ENCODE measurements at places on chromosomes 11 and 22. TPM values are rescaled to one million over a fixed set of nuclear protein-coding genes. Genes with fewer than 3 reads are reported as not detected.

DNA sequence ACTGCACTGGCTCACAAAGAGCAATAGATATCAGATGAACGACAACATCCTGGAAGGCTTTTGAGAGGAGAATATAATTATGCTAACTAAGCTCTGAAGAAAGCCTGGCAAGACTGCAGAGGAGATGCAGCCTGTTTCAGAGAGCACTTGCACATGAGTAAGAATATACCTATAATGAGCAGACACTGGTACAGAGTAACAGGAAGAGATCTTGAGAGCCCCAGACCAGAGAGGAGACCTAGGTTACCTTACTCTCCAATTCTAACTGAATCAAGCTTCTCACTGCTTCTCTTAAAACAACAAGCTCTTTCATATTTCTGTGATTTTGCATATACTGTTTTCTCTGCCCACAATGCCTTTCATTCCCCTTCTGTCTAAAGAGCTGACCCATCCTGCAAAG, 66.5 kb downstream of the FAM168A start:
- DNase-seq, result no peak
- H3K27ac ChIP-seq, result no peak overlapping the region
- H3K36me3 ChIP-seq, result no peaks in the 10 kb centered on the region
- H3K27me3 ChIP-seq, result no peaks in the 10 kb centered on the region
- H3K4me1 ChIP-seq, result no peaks in the 10 kb centered on the region

GRCh38 chr11:102110761-102111010, 439 bp downstream of the YAP1 start:
- DNase-seq, result no peak
- no peak overlapping the region for H3K4me3 ChIP-seq
- H3K4me1 ChIP-seq, result peaks cover 8% of the 10 kb centered on the region
- no peaks in the 10 kb centered on the region for H3K27me3 ChIP-seq
- H3K36me3 ChIP-seq, result no peaks in the 10 kb centered on the region
- no peak overlapping the region for H3K27ac ChIP-seq

- H3K27ac ChIP-seq, result no peak overlapping the region
- H3K36me3 ChIP-seq, result no peaks in the 10 kb centered on the region
- no peak for DNase-seq
- H3K4me1 ChIP-seq, result peaks cover 7% of the 10 kb centered on the region
Measured at GRCh38 chr11:66419825-66420224, 1.0 kb upstream of the NPAS4 start.

GRCh38 chr11:64854534-64855502, 10.4 kb upstream of the CDC42BPG start:
- no peak overlapping the region for H3K27ac ChIP-seq
- H3K36me3 ChIP-seq, result no peaks in the 10 kb centered on the region
- H3K4me1 ChIP-seq, result peaks cover 53% of the 10 kb centered on the region
- H3K4me3 ChIP-seq, result no peak overlapping the region

GRCh38 chr11:69947793-69948255, 128.6 kb upstream of the FGF3 start:
- H3K27me3 ChIP-seq, result no peaks in the 10 kb centered on the region
- H3K36me3 ChIP-seq, result no peaks in the 10 kb centered on the region
- no peak overlapping the region for H3K4me3 ChIP-seq
- no peaks in the 10 kb centered on the region for H3K4me1 ChIP-seq

- peaks cover 17% of the 10 kb centered on the region for H3K36me3 ChIP-seq
- H3K4me3 ChIP-seq, result no peak overlapping the region
- no peaks in the 10 kb centered on the region for H3K27me3 ChIP-seq
- H3K4me1 ChIP-seq, result no peaks in the 10 kb centered on the region
Measured at GRCh38 chr11:680476-680875, 14.5 kb downstream of the DEAF1 start.

GRCh38 chr22:48315439-48316256, 1512.0 kb downstream of the BRD1 start:
- no peak overlapping the region for H3K27ac ChIP-seq
- H3K4me3 ChIP-seq, result no peak overlapping the region
- DNase-seq, result no peak
- peaks cover 4% of the 10 kb centered on the region for H3K4me1 ChIP-seq

DNA sequence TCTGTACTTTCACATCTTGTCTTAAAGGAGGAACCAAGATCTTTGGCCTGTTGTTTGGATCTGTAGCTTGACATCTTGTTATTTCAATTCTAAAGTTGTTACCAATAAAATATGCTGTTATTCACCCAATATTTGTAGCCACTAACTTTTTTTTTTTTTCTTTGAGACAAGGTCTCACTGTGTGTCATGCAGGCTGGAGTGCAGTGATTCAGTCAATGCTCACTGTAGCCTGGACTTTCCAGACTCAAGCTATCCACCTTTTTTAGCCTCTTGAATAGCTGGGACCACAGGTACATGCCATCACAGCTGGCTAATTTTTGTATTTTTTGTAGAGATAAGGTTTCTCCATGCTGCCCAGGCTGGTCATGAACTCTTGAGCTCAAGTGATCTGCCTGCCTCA, 769.4 kb downstream of the DLG2 start:
- no peaks in the 10 kb centered on the region for H3K36me3 ChIP-seq
- no peaks in the 10 kb centered on the region for H3K27me3 ChIP-seq
- H3K27ac ChIP-seq, result no peak overlapping the region
- H3K4me1 ChIP-seq, result no peaks in the 10 kb centered on the region
- H3K4me3 ChIP-seq, result no peak overlapping the region

DNA sequence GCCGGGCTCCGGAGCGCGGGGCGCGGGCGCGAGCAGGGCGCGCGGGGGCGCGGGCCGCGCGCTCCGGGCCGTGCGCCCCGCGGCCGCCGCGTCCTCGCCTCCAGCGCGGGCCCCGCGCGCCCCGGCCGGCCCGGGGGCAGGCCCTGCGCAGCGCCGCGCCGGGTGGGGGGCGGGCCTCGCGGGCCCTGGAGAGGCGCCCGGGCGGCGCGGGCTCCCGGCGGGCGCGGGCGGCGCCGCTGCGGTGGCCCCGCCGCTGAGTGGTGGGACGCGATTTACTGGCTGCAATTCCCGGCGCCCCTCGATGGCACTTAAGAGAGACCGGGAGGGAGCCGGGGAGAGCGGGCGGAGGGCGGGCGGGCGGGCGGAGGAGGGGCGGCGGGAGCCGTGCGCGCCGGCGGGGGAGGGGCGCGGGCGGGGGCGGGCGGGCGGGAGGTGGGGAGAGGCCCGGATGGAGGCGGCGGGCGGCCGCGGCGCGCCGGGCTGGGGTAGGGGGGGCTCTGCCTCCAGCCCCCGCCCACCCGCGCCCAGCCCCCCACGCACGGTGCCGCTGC, 73.2 kb upstream of the TCF20 start:
- H3K4me1 ChIP-seq, result no peaks in the 10 kb centered on the region
- no peaks in the 10 kb centered on the region for H3K27me3 ChIP-seq
- no peak overlapping the region for H3K4me3 ChIP-seq
- no peaks in the 10 kb centered on the region for H3K36me3 ChIP-seq

DNA sequence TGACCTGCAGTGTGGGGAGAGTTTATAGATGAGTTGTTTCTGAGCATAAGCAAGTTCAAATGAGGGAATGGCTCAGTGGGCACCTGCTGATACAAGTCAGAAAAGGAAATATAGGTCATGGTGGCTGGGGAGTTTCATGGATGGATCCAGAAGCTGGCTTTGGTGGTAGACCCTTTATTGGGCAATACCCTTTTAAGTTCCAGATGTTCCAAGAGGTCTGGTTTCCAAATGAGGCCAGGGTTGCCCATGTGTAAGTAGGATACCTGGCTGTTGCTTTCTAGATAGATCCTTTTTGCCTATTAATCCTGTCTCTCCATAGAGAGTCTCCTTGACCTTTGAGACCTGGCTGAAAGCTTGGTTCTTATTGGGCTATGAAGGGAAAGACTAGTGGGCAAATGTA, 2.2 kb downstream of the STIM1 start:
- H3K4me1 ChIP-seq, result peaks cover 55% of the 10 kb centered on the region
- no peak for DNase-seq
- no peak overlapping the region for H3K27ac ChIP-seq
- no peak overlapping the region for H3K4me3 ChIP-seq
- no peaks in the 10 kb centered on the region for H3K36me3 ChIP-seq

DNA sequence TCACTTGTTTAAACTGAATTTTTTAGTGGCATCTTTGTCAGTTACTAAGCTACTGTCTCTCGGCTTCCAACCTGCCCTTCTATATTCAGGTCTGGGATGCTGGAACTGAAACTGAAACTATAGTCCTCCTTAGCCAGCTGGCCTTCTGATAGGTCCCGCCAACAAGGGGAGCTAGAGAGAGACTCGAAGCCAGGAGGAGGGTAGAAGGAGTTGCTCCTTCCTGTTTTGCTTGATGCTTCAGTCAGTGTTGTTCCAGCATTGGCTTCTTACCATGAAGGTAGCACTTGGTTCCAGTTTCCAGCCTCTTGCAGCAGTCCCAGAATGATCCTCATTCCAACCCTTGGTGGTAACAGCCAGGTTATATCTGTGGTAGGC, 32.9 kb upstream of the HORMAD2 start:
- no peak overlapping the region for H3K4me3 ChIP-seq
- no peaks in the 10 kb centered on the region for H3K4me1 ChIP-seq
- H3K27me3 ChIP-seq, result no peaks in the 10 kb centered on the region
- no peaks in the 10 kb centered on the region for H3K36me3 ChIP-seq
- peak; percentile 51 for DNase-seq

DNA sequence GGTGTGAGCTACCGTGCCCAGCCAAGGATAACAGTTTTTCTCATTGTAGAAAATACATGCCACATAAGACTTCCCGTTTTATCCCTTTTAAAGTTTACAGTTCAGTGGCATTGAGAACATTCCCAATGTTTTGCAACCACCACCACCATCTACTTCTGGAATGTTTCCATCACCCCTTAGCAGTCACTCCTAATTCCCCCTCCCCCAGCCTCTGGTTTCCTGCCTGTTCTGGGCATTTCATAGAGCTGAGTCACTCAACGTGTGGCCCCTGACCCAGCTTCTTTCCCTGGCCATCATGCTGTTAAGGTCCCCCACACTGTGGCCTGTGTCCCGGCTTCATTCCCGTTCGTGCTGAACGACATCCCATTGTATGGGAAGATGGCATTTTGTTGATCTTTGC, 30.7 kb downstream of the FGF4 start:
- H3K4me1 ChIP-seq, result no peaks in the 10 kb centered on the region
- no peaks in the 10 kb centered on the region for H3K27me3 ChIP-seq
- no peak for DNase-seq
- H3K4me3 ChIP-seq, result no peak overlapping the region

GRCh38 chr22:33780531-33781136, 139.6 kb downstream of the LARGE1 start:
- H3K27ac ChIP-seq, result no peak overlapping the region
- H3K4me1 ChIP-seq, result no peaks in the 10 kb centered on the region
- H3K4me3 ChIP-seq, result no peak overlapping the region
- DNase-seq, result no peak
- H3K36me3 ChIP-seq, result no peaks in the 10 kb centered on the region

DNA sequence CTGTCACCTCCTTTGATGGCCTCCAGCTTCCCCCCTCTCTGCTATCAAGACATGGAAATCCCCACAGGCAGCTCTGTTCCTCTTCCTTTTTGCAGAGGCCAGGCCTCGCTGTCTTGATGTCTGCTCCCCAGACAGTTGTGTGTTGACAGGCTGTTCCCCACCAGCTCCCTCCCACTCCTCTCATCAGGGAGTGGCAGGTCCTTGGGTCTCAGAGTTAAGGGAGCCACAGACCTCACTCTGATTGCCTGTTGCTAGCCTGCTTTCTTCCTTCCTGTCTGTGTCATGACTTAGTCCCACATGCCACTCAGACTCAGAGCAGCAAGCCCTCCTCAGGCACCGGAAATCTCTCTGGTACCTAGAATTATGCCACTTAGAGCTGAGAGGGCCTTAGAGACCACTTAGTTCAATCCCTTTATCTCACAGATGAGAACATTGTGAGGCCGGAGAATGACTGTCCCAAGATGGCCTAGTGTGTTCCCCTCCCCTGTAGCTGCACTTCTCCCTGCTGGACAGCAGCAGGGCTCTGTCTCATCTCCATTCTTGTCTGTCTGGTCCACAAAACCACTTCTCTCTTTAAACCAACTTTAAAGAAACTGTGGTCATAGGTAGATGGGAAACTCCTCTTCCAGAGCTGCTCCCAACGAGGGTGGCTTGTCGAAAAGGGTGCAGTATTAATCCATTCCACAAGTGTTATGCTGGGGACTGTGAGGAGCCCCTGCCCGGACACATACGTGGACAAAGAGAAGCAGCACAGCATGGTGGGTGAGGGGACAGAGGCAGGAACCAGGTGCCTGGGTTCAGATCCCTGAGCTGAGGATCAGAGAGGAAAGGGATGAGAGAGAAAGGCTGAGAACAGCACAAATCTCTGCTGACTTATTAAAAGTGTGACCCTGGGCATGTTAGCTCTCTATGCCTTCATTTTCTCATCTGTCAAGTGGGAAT, 4.2 kb downstream of the AMPD3 start:
- peak overlapping the region; percentile 67 for H3K27ac ChIP-seq
- peak; percentile 77 for DNase-seq

DNA sequence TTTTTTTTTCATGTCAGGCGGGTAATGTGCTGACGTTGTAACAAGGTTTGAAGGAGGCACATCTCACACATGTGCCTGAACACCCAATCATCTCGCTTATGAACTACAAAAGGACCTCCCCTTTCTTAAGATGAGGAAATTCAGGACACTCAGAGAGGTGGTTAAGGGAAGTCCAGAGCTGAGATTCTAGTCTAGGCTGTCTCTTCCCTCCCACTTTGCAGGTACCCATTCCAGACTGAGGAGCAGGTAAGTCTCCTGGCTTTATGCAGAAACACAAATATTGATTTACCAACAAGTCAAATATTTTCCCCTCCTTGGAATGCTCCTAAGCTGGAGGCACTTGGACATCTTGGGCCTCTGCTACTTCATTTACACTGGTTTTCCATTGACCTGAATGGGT, 122.9 kb upstream of the CADM1 start:
- H3K36me3 ChIP-seq, result no peaks in the 10 kb centered on the region
- no peak for DNase-seq
- H3K4me1 ChIP-seq, result no peaks in the 10 kb centered on the region

- no peak for DNase-seq
- no peak overlapping the region for H3K27ac ChIP-seq
- H3K4me3 ChIP-seq, result no peak overlapping the region
- H3K27me3 ChIP-seq, result no peaks in the 10 kb centered on the region
- H3K4me1 ChIP-seq, result no peaks in the 10 kb centered on the region
Measured at GRCh38 chr11:88861618-88862017, 204.2 kb downstream of the GRM5 start.

GRCh38 chr11:73141309-73142127, 600 bp downstream of the FCHSD2 start:
- H3K4me1 ChIP-seq, result peaks cover 71% of the 10 kb centered on the region
- H3K27ac ChIP-seq, result peak overlapping the region; percentile 92
- peaks cover 26% of the 10 kb centered on the region for H3K36me3 ChIP-seq

GLB1L3 gene
- total RNA-seq, result not detected

SCUBE2 gene
- total RNA-seq, result 6.8 TPM

GDPD4 gene
- total RNA-seq, result not detected

KLHDC7B gene
- 9.8 TPM for total RNA-seq

ART1 gene
- not detected for total RNA-seq

OR5M10 gene
- not detected for total RNA-seq

PRG2 gene
- not detected for total RNA-seq

Data from Karpas-422 (cell line).